Kidney capillary endothelial cell (primary cell): ENCODE measurements at places on chromosomes 3 and 15.

DNA sequence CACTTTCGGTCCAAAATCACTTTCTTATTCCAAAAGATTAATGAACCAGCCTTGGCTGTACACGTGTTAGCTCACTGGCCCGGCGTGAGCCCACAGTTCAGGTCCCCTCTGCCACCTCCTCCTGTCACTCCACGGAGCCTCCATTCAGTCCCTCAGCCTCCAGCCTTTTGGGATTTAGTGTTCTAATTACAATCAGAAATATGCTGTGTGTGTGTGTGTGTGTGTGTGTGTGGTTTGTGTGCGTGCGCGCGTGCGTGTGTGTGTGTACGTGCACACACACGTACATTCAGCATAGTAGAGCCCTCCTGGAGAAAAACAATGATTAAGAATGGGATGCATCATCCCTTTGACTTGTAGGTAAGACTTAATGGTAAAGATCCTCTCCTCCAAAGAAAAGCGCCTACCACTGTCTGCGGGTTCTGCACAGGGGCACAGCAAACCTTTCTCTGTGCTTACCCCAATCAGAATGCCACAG, 801 bp downstream of the CA12 start:
- DNase-seq = no peak

GRCh38 chr15:100911086-100911485, 8.1 kb upstream of the LRRK1 start:
- no peak for DNase-seq

DNA sequence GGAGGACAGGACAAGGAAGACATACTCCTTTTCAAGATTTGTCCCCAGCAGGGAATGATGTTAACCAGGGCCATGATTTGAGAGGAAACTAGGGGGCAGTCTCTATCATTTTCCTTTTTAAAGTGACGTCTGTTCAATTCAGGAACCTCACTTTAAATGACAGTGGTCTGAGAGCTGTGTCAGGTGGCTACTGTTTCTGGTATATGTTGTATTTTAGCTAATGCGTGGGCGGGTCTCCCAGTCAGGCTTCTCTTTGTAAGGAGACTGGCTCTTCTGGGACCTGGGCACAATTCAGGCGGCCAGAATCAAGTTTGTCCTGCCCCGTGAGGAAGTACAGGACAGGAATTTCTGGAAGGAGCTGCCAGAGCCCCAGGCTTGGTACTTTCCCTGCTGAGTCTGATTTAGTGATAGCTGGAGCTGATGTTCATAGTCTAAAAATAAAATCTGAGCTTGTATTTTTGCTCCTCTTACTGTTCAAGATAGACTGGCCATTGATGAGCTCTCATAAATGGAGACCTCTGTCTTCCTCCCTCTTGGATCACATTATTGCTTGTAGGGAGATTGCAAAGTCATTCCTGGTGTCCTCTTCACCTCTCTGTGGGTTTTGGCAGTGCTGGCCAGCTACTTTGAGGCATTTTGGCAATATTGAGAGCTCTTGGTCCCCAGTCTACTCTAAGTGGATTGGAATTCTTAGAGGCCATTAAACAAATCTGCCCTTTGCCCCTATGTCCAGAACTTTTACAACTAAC, 25.6 kb downstream of the SQOR start:
- no peak for DNase-seq

- DNase-seq = no peak
Observed at GRCh38 chr15:101138913-101139880, 112.7 kb downstream of the CHSY1 start.

- no peak for DNase-seq
Observed at GRCh38 chr15:89492111-89492641, 4.2 kb downstream of the RHCG start.

DNA sequence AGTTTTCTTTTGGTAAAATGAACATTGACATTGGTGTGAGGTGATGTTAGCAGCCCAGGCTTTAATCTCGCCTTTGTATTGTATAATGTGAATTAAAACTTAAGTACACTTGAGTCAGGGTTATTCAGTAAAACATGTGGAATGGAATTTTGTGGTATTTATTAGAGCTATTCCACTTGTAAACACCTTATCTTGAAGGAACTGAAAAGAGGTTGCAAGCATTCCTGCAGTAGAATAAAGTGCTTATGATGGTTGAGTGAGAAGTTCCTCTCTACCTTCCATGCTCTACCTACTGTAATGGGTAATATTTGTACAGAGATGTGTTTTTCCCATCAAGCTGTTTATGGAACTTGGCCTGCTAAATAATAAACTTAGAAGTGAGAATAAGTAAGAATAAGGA, 36.1 kb downstream of the HMG20A start:
- no peak for DNase-seq

DNA sequence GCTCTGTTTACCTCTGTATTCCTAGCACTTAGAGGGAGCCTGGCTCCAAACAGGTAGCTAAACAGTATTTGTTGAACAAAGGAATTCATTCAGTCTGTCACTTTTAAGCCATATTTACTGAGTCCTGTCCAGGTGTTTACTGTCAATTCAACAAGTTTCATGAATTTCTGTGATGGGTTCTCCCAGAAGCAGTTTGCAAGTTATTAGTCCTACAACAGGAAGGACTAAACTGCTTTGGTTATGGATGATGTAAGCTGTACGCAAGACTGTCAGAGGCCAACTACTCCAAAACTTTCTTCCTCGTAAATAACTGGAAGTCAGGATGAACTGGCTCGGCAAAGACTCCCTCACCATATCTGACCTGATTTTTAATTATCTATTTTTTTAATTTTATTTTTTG, 25.1 kb downstream of the STIMATE start:
- no peak for DNase-seq

DNA sequence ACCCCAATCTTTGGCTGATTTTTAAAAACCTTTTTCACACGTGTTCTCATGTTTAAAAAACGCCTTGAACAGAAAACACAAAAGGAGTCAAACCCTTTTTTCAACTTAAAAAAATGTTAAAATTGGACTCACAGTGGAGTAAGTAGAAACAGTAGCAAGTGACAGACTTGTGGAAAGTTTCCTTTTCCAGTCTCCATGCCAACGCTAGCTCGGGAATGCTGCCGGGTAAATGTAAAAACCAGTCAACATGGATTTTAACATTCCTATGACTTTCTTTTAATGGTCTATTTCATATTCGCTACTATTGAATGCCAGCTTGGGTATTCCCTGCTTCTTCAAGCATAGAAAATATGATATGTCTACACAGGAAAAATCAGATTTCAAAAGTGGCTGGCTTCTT, 1.6 kb upstream of the PROK2 start:
- no peak for DNase-seq

DNA sequence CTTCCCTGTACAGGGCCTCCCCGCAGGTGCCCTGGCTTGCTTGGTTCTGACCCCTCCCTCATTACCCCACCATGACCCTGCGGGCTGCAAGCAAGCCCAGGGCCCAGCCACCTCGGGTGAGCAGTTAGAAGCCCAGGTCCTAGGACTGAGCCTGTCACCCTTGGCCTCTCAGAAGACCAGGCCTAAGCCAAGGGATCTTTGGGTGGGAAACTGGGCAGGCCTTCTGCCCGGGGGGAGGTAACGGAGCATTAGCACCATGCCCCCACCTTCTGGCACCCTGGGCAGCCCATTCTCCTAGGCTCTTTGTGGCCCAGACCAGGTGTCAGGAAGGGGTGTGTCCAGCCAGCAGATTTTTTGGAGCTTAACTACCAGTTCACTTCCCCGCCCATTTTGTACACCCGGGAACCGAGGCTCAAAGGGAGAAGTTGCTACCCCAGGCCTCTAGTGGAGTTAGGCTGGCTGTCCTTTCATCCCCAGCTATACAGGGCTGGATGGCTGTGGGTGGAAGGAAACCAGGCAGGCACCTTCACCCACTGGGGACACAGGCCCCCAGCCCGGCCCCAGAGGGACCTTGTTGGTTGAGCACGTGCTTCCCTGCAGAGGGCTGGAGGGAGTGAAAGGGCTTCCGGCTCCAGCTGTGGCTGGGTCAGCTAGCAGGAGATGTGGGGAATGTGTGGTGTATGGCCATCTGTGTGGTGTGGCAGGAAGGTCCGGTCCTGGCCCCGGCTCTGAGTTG, 1.4 kb downstream of the CSK start:
- DNase-seq = no peak

GRCh38 chr3:166902374-166902773, 477.7 kb downstream of the ZBBX start:
- DNase-seq = no peak

DNA sequence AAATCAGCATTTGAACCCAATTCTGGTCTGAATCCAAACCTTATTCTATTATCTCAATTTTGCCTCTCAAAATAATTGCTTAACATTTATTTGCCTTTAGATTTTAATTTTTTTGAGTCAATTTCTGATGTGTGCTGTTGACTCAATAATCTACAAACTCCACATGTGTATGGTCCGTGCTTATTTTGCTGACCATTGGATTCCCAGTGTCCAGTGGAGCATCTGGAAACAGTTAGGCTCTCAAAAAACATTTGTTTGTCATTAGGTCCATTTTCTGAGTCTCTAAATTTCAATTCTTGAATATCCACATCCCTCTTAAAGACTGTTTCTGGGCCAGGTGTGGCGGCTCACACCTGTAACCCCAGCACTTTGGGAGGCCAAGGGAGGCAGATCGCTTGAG, 19.2 kb upstream of the MYZAP start:
- no peak for DNase-seq

DNA sequence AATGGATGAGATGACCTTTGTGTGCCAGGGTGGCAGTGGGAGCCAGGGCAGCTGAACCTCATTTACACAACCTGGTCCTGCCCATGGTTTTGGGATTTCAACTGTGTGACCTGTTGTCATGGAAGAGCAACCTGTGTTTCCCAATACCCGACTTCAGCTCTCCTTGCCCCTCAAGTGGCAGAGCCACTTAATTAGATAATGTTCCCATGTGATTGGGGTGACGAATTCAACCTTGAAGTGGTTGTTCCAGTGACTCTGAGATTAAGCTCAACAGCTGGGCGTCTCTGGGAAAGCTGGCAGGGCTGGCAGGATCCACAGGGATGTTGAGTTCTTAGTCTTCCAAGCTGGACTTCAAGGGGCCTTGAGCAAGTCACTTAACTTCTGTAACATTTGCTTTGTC, 71.0 kb downstream of the THSD4 start:
- DNase-seq = no peak

GRCh38 chr3:39086144-39086543, 21.3 kb downstream of the GORASP1 start:
- no peak for DNase-seq

DNA sequence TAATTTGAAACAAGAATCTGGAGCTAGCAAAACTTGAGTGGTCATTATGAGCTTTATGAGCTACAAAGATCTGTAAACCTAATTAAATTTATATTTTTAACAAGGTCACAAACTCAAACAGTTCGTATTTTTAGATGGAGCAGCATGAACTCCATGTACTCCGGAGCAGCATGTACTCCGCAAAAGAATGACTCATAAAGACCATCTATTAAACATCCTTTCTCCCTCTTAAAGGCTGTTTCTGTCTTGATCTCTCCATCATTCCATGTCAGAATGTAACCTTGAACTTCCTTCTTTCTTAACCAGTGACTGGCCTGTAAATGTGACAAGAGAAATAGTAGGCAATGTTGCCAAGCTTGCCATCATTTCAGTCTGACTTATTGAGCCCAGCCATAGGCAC, 696.9 kb downstream of the ZNF385D start:
- no peak for DNase-seq

- DNase-seq = peak; percentile 64
Observed at GRCh38 chr3:77320514-77320913, 280.6 kb downstream of the ROBO2 start.

GRCh38 chr3:30871720-30872119, 22.7 kb downstream of the GADL1 start:
- no peak for DNase-seq

DNA sequence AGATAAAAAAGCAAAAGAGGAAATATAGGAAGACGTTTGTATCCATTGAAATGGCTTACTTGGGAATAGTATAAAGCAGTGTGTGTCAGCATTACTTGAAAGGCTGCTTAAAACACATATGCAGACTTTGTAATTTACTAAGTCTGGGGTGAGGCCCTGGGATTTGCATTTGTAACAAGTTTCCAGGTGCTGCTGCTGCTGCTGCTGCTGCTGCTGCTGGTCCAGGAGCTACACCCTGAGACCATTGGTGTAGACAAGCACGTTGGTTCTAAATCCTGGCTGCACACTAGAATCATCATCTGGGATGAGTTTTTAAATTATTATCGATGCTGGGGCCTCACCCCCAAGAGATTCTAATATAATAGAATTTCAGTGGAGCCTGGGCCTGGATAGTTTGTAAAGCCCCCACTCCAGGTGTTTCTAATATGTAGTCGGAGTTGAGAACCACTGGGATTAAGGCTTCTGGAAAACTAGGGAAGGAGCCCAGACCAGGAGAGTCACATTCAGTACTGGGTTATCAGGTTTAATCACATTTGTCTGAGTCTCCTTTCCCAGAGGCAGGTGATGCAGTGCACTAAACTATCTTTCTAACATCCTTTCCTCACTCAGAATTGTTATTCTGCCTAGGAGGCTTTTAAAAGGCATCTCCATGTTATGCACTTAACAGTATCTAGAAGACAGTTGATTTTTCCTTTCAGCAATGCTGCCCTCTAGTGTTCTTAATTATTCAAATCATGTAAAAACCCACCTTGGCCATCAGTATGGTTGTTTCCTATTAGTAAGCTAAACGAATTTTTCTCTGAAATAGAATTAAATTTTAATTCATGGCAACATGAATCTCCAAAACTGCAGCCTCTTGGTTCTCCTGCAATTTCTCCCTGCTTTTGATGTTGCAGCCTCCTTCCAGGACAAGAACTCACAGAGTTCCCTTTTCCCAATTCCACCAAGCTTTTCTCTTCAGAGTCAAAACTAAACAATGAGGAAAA, 45.4 kb downstream of the SSR3 start:
- DNase-seq = peak; percentile 78

- DNase-seq = no peak
Observed at GRCh38 chr3:184282941-184283340, 7.1 kb downstream of the ECE2 start.

GRCh38 chr3:42192334-42193200, 73.4 kb downstream of the CCK start:
- DNase-seq = no peak

DNA sequence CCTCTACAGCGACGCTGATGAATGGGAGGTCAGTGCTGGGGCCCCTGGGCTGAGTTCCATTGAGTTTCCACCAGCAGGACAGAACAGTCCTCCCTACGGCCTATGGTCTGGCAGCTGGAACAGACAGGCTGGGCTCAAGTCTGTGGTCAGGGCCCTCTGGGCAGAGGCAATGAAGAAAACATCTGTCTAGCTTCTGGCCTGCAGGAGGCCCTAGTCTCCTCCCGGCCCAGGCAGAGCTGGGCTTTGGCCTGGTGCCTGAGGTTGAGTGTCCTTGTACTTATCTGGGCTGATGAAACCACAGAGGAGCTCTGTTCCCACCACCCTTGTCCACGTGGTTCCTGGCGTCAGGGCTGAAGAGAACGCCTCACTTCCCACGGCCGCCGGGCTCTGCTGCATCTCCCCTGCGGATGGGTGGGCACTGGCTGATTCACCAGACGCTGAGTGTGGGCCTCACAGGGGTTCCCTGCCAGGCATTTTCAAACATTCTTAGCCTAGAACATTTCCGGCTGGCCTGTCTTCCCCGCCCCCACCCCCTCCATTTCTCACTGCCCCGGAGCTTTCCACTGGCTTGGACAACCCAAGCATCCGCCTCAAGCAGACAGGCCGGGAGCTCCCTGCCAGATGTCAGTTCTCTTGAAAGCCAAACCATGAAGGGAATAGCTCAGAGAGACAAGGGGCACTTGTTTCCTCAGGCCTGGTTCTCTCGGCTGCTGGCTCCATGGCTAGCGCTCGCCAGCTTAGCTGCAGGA, 20.3 kb downstream of the PPCDC start:
- peak; percentile 95 for DNase-seq
